Nucleus accumbens (tissue), 56 donors: ENCODE measurements at places on chromosomes 13 and 19.
A peak's percentile ranks its signal among the peaks of the same experiment; 100 is the strongest.

DNA sequence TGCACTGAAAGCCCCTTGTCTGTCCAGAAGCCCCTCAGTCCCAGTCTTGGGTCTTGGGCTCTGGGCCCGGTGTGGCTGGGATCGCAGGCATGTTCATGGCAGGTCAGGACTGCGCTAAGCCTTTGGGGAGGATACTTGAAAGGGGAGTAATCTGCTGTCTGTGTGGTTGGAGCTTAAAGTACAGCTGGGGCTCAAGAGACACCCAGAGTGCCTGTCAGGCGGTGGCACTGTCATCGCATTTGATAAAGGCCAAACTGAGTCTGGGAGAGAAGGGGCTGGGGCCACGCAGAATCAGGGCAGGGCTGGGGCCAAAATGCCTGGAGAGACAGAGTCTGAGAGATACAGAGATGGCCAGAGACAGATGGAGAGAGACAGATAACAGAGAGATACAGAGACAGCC, 4.2 kb upstream of the CILP2 start:
- no peak for DNase-seq

DNA sequence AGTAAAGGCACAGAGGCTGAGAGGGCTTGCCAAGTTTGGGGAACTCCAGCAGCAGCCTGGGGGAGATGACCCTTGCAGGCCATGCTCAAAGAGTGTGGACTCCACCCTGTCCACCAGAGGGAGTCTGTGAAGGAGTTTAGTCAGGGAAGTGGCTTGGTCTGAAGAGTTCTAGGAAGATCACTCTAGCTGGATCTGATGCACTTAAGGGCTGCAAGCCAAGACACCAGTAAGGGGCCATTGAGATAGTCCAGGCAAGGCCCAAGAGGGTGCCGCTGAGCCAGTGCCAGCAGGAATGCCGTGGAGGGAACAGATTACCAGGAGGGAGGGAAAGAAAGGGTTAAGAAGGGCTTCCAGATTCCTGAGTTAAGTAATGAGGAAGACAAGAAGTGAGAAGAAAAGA, 68.7 kb downstream of the ZAR1L start:
- DNase-seq = peak; percentile 8

DNA sequence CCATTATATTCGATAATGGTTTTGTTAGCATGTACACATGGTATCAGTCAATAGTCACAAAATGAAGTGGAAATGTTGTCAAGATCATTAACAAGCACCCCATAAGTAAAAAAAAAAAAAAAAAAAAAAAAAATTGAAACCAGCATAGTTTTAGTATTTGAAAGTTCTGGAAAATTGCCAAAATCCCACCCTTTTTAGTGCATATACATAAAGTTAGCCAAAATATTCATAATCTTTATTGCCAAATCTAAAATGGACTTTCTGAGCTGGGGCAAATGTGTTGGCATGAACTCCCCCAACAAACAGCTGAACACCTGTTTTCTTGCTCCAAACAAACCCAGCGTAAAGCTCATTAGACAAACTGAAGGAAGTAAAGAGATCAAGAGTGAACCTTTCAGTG, 73.9 kb downstream of the MZT1 start:
- no peak for DNase-seq

DNA sequence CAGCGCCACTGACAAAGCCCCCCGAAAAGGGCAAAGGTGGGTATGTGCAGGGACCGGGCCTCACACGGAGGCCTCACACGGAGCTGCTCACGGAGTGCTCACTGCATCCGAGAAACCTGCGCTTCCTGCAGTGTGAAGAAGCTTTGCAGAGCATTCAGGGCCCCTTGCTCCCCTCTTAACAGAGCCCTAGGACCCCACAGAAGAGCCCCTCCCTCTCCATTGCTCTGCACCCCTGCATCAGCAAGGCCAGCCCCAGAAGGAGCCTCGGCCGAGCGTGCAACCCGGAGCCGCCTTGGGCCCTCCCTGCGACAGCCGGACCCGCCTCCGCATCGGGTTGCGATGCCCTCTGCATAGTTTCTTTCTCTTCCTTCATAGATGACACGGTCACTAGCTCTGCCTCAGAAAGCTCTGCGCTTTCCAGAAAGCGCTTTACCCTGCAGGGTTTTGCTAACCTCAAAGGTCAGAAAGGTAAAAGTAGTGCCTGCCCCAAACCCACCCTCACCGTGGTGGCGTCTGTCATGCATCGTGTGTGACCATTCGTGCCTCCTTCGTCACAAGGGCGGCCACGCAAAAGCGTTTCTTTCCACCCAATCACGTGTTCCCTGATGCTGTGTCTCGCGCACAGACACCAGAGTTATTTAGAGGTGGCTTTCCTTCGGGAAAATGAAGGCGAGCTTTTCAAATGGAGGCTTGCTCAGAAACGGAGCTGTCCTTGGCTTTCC, 15.7 kb upstream of the F7 start:
- DNase-seq = no peak

GRCh38 chr13:50993371-50993770, 83.8 kb downstream of the RNASEH2B start:
- DNase-seq = no peak

DNA sequence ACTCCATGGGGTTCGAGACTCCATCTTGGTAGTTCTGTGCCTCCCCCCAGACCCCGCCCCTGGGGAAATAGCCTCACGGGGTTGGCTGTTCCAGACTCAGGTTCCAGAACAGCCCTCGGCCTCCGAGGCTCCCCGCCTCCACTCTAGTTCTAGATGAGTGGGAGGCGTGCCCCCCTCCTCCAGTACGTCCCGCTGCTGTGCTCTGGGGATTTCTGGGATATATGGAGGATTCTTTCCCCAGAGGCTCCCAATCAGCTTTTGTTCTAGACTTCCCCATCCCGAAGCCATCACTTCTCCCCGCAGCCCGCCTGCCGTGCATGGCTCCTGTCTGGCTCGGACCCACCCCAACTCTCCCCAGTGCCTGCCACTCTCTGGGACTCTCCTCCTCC, 1.9 kb upstream of the CACNG7 start:
- no peak for DNase-seq

DNA sequence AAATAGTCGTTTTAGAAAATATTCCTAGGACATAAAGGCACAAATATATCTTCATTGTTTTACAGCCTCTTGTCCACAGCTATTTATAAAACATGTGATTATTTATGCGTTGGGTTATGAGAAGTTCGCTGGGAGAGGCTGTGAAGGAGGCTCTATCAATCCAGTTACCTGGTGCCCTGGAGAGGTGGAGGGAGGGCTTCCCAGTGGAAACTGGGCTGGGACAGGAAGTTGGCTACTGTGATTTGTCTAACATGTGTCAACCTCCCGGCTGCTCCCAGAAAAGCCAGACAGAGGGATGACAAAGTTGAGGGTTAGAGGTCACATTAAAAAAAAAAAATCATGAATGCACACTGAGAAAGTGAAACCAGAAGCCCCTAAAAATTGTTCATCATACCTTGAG, 346.5 kb downstream of the ZNF536 start:
- DNase-seq = no peak

DNA sequence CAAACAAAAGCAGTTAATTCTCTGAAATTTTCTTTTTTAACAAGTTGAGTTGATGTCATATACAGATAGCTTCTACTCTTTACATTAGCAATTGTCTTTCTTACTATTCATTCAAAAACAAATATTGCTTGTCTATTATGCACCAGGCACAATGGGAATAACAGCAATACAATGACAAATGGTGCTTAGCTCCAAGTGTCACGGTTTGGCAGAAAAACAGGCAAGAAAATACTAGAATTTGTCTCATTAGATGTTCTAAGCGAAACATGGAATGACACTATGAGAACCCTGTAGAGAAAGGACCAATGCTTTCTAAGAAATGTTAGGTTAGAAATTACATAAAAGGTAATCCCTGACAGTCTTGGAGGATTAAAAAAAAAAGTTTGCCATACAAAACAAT, 187.6 kb downstream of the PCDH9 start:
- no peak for DNase-seq
